ENCODE measurements at places on chromosomes 1 and 21.

- DNase-seq, result no peak
Observed at GRCh38 chr1:108664481-108664880, 3.6 kb upstream of the HENMT1 start.

- DNase-seq, result no peak
Observed at GRCh38 chr1:15314328-15315281, 67.6 kb downstream of the FHAD1 start.

DNA sequence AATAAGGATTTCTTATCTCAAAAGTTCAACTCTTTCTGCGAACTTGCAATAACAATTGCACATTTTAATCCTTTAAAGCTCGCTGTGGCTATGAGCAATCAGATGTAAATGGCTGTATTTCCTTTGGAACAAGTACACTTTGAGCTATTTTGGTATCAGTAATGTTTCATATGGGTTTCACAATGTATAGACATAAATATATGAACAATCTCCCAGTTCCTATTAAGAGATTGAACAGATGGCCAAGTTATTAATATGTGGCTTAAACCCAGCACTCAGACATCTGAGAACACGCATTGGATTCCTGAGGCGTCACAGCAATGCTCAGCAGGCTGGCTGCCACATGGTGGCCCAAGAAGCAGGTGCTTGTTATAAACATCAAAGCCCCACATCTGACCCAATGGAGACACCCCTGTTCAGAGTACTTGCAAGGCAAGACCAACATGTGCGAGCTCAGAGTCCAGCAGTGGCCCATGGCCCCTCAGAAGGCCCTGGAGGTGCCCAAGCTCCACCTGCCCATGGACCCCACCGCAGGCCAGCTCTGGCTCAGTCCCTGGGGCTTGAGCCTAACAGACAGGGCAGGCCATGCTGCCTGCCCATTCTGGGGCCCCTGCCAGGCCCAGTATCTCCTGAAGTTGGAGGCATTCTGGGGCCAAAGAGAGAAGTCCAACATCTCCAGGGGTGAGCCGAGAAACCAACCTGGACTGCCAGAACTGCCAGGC lies 23.7 kb downstream of the PSMG1 start:
- no peak for DNase-seq

- DNase-seq, result no peak
Observed at GRCh38 chr1:230809256-230809990, 58.9 kb downstream of the C1orf198 start.

DNA sequence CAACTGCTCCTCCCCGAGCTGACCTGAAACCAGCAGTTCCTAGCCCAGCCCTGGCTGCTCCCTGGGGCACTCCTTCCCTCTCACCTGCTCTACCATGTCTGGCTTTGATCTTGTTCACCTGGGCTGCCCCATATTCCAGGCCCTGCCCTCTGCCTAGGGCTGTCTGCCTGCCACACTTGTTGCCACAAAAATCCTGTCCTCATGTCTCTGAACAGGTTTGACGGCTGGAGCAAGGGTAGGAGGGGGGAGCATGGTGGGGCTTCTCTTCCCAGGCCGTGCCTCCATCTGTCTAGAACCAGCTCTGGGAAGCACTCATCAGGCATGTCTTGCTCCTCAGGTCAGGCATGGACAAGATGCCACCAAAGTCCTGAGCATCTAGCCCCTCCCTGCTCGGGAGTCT lies 44.3 kb upstream of the WNT2B start:
- DNase-seq, result no peak

- DNase-seq, result no peak
Observed at GRCh38 chr1:12615865-12616708, 1.9 kb downstream of the DHRS3 start.

- no peak for DNase-seq
Observed at GRCh38 chr1:161182214-161182613, 4.9 kb upstream of the B4GALT3 start.

DNA sequence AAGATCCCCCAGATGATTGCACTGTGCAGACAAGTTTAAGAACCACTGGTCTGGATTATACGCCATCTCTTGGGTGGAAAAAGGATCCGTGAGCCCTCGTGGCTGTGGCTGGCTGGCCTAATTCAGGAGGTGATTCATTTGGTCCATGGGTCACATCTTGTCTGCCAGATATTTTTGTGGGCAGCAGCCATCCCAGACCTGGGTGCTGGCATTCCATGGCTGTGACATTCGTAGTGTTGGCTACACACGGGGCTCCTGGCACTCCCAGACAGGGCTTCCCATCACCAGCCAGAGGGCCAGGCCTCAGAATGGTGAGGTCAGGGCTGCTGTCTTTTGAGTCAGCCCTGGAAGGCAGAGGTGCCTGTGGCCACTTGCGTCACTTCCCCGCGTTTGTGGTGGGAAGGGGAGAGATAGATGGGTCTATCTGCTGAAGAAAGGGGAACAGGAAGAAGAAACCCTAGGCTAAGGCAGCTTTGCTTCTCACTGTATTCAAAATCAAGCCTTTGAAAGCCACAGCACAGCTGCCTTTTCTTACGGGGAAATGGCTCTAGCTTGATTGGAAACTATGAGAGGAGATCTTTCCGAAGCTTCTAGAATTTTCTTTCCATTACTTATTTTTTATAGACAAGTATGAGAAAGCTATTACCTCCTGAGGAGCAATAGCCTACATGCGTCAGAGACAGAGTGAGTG lies 32.4 kb downstream of the EIF2D start:
- DNase-seq, result no peak

DNA sequence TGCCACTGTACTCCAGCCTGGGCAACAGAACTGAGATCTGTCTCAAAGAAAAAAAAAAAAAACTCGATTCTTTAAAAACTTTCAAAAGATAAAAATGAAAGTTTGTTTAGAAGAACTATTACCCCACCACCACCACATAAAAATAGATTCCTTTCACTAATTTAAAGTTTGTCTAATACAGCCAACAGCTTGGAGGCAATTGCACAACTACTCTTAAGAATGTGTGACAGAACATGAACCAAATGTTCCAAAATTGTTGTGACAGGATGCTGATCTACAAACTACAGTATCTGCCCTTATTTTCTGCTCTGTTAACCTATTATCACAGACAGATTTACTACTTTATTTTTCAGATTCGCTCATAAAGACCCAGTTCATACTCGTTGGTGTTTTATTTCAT lies 5.5 kb upstream of the TGFBR3 start:
- no peak for DNase-seq

- DNase-seq, result no peak
Observed at GRCh38 chr1:212515329-212515760, 82.6 kb downstream of the NENF start.

- DNase-seq, result peak; percentile 62
Observed at GRCh38 chr1:231550448-231550781, 21.9 kb downstream of the TSNAX start.

- DNase-seq, result no peak
Observed at GRCh38 chr1:109988349-109988914, 3.9 kb downstream of the AHCYL1 start.

GRCh38 chr21:20949884-20950283 lies 48.3 kb upstream of the NCAM2 start:
- DNase-seq, result no peak

DNA sequence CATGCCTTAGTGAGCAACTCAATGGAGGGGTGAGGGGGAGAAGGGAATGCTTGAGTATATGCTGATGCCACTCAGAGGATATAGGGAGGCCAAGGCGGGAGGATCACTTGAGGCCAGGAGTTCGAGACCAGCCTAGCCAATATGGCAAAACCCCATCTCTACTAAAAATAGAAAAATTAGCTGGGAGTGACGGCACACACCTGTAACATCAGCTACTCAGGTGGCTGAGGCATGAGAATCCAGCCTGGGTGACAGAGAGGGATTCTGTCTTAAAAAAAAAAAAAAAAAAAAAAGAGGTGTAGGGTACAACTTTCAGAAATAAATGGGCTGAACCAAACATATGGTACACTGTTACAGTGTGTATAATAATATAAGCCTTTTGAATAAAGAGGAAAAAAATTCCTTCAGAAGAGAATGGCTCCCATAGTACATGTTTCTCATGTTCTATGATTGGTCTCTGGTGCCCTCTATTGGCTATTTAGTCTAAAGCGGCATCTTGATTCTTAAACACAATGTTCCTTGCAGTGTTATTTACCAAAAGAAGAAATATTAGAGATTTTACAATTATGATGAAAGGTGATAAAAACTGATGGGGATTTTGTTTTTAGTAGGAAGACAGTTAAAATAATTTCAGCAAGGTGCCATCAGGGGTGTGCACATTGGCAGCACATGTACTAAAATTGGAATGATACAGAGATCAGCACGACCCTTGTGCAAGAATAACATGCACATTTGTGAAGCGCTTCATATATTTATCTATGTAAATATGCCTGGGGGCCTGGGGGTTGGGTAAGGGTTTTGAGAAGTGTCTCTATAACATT lies 109.8 kb downstream of the PATJ start:
- DNase-seq, result peak; percentile 64

DNA sequence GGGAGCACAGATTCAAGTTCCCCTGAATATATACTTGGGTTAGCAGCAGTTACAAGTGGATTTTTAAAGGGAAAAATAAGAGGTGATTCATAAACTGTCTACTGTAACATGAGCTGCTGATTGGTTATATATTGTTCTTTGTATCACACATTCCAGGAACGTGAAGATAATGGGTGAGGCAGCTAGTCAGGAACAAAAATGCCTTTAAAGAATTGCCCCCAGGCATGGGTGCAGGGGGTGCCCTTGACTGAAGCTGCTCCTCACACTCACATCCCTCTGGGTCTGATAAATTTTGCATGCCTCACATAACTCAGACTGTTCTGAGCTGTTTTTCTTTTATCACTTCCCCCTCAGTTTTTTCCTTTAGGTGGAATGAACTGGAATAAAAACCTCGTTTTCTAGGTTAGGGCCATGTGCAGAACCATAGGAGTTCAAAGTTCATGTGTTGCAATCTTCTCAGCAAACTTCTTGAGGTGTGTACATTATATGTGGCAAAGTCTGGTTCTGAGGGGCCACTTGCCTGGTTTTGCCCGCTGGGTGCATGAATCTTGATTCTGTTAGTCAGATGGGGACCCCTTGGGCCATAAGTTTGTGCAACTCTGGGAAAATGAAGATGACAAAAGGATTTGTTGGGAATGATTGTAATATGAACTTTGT lies 21.1 kb downstream of the TBX19 start:
- DNase-seq, result no peak

- no peak for DNase-seq
Observed at GRCh38 chr1:205294175-205294917, 27.2 kb downstream of the NUAK2 start.

- DNase-seq, result no peak
Observed at GRCh38 chr1:175129644-175129996, 62.0 kb downstream of the TNN start.

GRCh38 chr1:235932090-235932510 lies 65.4 kb upstream of the LYST start:
- DNase-seq, result no peak

GRCh38 chr21:44982558-44983250 lies 42.9 kb downstream of the SLX9 start:
- no peak for DNase-seq

DNA sequence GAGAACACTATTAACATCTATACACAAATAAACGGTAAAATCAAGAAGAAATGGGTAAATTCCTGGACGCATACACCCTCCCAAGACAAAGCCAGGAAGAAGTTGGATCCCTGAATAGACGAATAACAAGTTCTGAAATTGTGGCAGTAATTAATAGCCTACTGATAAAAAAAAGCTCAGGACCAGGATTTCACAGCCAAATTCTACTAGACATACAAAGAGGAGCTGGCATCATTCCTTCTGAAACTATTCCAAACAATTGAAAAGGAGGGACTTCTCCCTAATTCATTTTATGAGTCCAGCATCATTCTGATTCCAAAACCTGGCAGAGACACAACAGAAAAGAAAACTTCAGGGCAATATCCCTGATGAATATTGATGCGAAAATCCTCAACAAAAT lies 70.7 kb upstream of the FMO3 start:
- DNase-seq, result no peak

DNA sequence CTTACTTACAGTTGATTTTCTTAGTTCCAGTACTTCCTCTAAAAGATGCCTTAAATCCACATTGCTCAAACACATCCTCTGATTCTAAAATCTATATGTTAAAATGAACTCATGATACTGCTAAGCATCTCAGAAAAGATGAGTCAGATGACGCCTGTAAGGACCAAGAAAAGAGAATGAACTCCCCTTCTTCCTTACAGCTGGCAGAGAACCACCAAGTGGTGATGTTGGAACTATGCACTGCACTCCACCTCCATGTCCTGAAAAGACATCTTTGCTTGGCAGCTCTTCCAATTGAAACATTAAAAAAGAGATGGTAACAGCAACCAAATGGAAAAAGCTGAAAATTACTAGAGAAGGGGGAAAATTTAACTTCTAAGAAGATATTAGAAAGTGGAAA lies 648.8 kb downstream of the PTPRC start:
- no peak for DNase-seq

GRCh38 chr1:22527122-22527521 lies 36.2 kb upstream of the EPHA8 start:
- DNase-seq, result no peak

- peak; percentile 28 for DNase-seq
Observed at GRCh38 chr1:53410100-53410541, 49.1 kb upstream of the DMRTB1 start.

DNA sequence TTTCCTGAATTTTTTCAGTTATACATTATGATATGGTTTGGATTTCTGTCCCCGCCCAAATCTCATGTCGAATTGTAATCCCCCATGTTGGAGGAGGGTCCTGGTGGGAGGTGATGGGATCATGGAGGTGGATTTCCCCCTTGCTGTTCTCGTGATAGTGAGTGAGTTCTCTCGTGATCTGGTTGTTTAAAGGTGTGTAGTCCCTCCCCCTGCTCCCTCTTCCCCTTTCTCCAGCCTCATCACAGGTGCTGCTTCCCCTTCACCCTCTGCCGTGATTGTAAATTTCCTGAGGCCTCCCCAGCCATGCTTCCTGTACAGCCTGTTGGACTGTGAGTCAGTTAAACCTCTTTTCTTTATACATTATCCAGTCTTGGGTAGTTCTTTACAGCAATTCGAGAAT lies 93.2 kb upstream of the HNRNPU start:
- DNase-seq, result no peak

GRCh38 chr1:6587261-6588005 lies 7.6 kb downstream of the ZBTB48 start:
- no peak for DNase-seq

DNA sequence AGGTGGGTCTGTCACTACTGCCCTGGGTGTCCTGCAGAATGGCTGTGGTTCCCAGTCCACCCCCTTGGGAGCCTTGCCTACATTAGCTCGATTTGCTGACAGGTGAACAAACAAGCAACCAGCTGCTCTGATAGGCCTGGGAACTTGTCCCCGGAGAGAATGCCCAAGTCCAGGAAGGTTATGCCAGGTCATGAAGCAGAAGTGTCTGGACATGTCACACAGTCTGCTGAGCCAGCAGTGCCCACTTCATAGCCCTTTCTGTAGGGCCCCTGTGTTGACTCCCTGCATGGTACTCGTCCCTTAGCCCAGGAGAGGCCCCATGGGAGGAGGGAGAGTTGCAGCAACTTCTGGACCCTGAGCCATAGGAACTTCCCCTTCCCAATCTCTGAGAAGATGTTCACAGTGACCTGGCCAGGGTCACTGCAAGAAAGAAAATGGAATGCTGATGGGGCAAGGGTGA lies 31.0 kb downstream of the UCK2 start:
- no peak for DNase-seq

- peak; percentile 3 for DNase-seq
Observed at GRCh38 chr1:153592748-153593147, 20.2 kb downstream of the S100A16 start.

- DNase-seq, result no peak
Observed at GRCh38 chr21:15445327-15445726, 284.5 kb upstream of the USP25 start.

GRCh38 chr1:235995511-235995910 lies 69.4 kb downstream of the NID1 start:
- DNase-seq, result no peak
